ENCODE measurements at places on chromosomes 1 and 21. TPM values are rescaled to one million over a fixed set of nuclear protein-coding genes. Genes with fewer than 3 reads are reported as not detected.

The ADGRL4 gene
- 4.4 TPM for total RNA-seq

The CELA2B gene
- not detected for total RNA-seq

The GRIK3 gene
- 21.6 TPM for total RNA-seq

The DYNLT5 gene
- 14.9 TPM for total RNA-seq

The PBX1 gene
- 107 TPM for total RNA-seq

The NGF gene
- 1.7 TPM for total RNA-seq

The ATP1A4 gene
- total RNA-seq: 0.64 TPM

The RPE65 gene
- total RNA-seq: 0.09 TPM

The OR2G6 gene
- total RNA-seq: under 0.01 TPM

The GJA9 gene
- total RNA-seq: not detected

The TMEM125 gene
- 1.3 TPM for total RNA-seq

The VWA1 gene
- 7.8 TPM for total RNA-seq

The MROH9 gene
- not detected for total RNA-seq

The NCF2 gene
- 2.5 TPM for total RNA-seq

The KMO gene
- total RNA-seq: not detected

The SPRR2B gene
- not detected for total RNA-seq

The ALX3 gene
- not detected for total RNA-seq

The SLFNL1 gene
- 3.4 TPM for total RNA-seq

The LCE1F gene
- not detected for total RNA-seq

The SLAMF7 gene
- total RNA-seq: not detected

The ANKRD65 gene
- total RNA-seq: 1.1 TPM

The C1orf50 gene
- total RNA-seq: 9.2 TPM

The DYRK3 gene
- 24.5 TPM for total RNA-seq

The KCNJ9 gene
- 12.0 TPM for total RNA-seq

The CHD1L gene
- 14.8 TPM for total RNA-seq

The VTCN1 gene
- total RNA-seq: 0.36 TPM

The TRPM2 gene
- total RNA-seq: 4.0 TPM

The CHAF1B gene
- total RNA-seq: 2.5 TPM

The TESK2 gene
- total RNA-seq: 0.64 TPM

The TNFRSF1B gene
- total RNA-seq: 3.7 TPM

The MRAP gene
- 1.00 TPM for total RNA-seq

The WDR64 gene
- total RNA-seq: not detected

The LSM10 gene
- 3.5 TPM for total RNA-seq

The OR2M3 gene
- 0.27 TPM for total RNA-seq

The GPR25 gene
- not detected for total RNA-seq

The TNFRSF14 gene
- 2.4 TPM for total RNA-seq

The VSIG8 gene
- total RNA-seq: 0.18 TPM

Measured in cerebellum (tissue), 4 donors.